ENCODE measurements at places on chromosomes 16 and 17. TPM values are rescaled to one million over a fixed set of nuclear protein-coding genes. Genes with fewer than 3 reads are reported as not detected.

Gene MAPK7
- total RNA-seq = 24.1 TPM

Gene GJD3
- 0.87 TPM for total RNA-seq

Gene TUBG1
- 139 TPM for total RNA-seq

Gene TOM1L1
- 39.6 TPM for total RNA-seq

Gene ZNF267
- 11.0 TPM for total RNA-seq

Gene HERPUD1
- total RNA-seq = 82.6 TPM

Gene CDR2
- total RNA-seq = 44.8 TPM

Gene TOM1L2
- 22.9 TPM for total RNA-seq

Gene MYH3
- 1.4 TPM for total RNA-seq

Gene CDH1
- total RNA-seq = 3.7 TPM

Gene METRN
- total RNA-seq = 222 TPM

Gene MYOCD
- total RNA-seq = 1.6 TPM
